ENCODE measurements at places on chromosomes 16 and 17.

DNA sequence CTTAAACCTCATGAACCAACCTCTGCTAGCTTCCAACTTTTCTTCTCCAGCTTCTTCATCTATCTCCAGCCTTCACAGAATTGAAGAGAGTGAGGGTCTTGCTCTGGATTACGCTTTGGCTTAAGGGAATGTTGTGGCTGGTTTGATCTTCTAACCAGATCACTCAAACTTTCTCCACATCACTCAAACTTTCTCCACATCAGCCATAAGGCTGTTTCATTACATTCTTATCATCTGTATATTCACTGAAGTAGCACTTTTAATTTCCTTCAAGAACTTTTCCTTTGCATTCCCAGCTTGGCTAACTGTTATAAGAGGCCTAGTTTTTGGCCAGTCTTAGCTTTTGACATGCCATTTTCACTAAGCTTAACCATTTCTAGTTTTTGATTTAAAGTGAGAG lies 52.3 kb downstream of the CACNG1 start:
- DNase-seq, result no peak

DNA sequence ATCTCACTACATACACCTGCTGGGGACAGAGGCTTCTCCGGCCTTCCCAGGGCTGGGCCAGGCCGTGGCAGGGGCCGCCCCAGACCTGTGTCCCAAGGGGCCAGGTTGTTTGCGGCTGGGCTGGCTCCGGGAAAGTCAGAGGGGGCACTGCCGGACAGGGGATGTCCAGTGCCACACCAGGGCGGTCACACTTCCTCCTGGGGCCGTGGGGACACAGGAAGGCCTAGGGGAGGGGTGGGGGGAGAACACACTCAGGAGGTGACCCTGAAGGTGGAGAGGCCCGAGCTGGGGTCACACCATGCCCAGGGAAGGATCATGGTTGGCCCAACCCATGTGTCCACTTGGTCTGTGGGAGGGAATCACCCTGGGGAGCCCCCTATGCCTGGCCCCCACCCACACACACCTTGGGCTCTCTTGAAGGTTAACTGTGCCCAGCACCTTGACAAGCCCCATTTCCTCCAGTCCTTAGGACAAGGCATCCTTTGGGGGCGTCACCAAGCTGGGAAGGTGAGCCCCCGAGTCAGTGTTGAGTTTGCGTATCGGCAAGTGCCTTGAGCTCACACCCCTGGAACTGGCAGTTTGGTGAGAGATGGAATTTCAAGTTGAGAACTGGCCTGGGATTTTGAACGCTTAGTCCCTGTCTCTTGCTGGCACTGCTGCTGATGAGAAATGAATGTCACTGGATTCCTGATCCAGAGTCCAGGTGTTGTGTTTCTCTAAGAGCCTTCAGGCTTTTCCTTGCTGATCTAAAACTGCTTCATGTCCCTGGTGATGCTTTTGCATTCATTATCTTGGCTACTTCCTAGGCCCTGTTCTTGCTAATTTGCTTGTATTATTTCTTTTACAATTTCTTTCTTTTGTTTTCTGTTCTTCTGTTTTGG lies 7.7 kb upstream of the ACTG1 start:
- DNase-seq, result no peak

DNA sequence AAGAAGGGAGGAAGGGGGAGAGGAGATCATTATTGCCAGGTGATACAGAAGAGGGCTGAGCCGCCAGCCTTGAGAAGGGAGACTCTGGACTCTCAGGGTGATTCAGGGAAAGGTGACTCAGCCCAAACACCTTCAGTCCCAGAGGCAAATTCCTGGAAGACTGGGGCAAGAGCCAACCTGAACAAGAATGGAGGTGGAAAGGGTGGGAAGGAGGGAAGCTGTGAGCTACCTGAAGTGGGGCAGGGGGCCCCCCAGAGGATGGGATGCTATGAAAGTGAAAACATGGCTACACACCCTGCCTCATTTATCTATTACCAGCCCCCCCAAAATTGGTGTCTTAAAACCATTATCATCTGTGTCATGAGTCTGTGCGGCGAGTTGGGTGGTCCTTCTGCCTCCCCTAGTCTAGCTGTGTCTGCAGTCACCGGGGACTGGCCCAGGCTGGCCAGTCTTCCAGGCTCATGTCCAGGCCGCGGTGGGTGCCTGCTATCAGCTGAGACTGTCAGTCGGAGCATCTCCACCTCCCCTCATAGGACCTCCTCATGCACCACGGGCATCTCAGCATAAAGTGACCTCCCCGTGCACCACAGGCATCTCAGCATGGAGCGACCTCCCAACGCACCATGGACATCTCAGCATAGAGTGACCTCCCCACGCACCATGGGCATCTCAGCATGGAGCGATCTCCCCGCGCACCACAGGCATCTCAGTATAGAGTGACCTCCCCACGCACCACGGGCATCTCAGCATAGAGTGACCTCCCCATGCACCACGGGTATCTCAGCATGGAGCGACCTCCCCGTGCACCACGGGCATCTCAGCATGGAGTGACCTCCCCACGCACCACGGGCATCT lies 3.2 kb upstream of the SLC47A2 start:
- DNase-seq, result no peak

GRCh38 chr17:44655983-44656710 lies at the start of gene MEIOC:
TSS of gene MEIOC (plus strand) at chr17:44656468. CDS start at chr17:44656614, 146 bp downstream.
- DNase-seq, result peak; percentile 6

DNA sequence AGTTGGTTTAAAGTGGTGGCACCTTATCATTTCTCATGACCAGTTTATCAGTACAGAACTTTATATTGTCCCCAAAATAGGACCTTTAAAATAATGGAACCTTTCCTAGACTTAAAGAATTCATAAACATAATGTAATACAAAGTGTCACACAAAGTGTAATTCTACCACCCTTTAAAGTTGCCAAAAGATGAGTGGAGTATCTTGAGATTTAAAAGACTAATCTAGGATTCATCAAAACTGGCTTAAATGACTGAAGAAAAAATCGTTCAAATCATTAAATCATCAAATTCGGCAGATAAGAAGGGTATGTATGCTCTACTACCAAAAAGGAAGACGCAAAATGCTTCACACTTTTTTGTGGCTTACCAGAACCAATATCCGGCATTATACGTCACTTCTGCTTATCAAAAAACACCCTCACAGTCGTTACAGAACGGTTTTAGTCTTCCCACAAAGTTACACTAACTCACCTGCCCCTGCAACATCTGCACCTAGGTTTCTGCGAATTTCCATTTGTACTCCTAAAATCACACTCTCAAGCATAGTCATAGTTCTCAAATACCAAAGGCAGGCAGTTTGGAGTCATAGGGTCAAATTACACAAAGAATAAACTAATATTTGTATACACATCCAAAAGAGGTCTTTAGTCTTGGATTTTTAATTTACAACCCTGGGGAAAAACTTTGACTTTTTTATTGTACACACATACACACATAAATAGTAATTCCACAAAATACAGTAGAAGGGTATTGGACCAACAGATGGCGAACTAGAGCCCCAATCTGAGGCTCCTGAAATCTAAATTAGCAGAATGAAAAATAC lies 1.4 kb upstream of the KANSL1 start:
- peak; percentile 75 for DNase-seq

DNA sequence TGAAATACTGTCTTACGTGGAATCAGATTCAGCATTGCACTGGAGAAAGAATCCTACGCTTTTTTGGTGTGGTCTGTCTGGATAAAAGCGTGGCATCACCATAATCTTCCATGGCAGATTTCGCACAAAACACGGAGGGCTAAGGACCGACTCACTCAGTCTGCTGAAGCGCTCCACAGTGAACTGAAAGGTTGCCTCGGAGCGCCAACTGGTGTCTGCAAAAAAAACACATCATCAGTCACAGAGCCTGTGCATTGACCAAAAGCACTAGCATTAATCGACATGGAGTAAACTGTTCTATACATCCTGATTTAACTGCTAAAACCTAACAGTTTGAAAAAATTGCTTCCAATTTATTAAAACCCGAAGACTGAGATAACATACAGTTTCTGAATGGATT lies 40.5 kb downstream of the USP7 start:
- no peak for DNase-seq

All from dermis blood vessel endothelial cell (primary cell).